ENCODE measurements at places on chromosomes 3 and 15.

GRCh38 chr3:134462331-134462941 lies 23.3 kb downstream of the ANAPC13 start:
- H3K4me1 ChIP-seq, result no peaks in the 10 kb centered on the region
- no peaks in the 10 kb centered on the region for H3K36me3 ChIP-seq
- H3K4me3 ChIP-seq, result no peak overlapping the region
- H3K27ac ChIP-seq, result no peak overlapping the region
- peaks cover 51% of the 10 kb centered on the region for H3K27me3 ChIP-seq
- DNase-seq, result no peak

DNA sequence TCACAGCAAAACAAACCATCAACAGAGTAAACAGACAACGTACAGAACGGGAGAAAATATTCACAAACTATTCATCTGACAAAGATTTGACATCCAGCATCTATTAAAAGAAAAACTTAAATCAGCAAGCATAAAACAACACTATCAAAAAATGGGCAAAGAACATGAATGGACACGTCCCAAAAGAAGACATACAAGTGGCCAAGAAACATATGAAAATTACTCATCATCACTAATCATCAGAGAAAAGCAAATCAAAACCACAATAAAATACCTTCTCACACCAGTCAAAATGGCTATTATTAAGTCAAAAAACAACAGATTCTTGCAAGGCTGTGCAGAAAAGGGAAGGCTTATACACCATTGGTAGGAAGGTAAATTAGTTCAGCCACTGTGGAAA lies 13.7 kb upstream of the SERPINI2 start:
- no peak for DNase-seq
- H3K27ac ChIP-seq, result no peak overlapping the region
- peaks cover 2% of the 10 kb centered on the region for H3K36me3 ChIP-seq
- no peaks in the 10 kb centered on the region for H3K4me1 ChIP-seq

DNA sequence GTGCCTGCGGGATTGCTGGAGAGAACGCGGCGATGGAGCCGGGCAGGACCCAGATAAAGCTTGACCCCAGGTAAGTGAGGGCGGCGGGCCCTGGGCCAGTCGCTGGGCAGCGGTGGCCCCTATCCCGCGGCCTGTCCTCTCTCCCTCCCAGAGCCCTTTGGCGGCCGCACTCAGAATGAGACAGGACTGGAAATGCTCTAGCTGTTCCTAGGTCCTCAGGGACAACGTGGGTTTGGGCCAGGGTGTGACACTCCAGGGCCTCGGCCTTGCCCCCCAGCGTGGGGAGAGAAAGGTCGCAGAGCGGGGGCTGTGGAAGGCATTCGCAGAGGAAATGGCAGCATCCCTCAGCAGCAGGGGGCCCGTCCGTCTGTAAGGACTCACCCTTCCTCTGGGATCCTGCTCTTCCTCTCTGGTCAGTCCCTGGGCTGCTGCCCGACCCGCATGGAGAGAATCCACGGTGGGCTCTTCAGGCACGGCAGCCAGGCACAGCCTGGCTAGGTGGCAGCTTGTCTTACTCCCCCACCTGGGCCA lies 412 bp downstream of the SLC51A start:
- H3K27ac ChIP-seq, result no peak overlapping the region
- peaks cover 11% of the 10 kb centered on the region for H3K4me1 ChIP-seq
- peaks cover 11% of the 10 kb centered on the region for H3K36me3 ChIP-seq
- no peak for DNase-seq

DNA sequence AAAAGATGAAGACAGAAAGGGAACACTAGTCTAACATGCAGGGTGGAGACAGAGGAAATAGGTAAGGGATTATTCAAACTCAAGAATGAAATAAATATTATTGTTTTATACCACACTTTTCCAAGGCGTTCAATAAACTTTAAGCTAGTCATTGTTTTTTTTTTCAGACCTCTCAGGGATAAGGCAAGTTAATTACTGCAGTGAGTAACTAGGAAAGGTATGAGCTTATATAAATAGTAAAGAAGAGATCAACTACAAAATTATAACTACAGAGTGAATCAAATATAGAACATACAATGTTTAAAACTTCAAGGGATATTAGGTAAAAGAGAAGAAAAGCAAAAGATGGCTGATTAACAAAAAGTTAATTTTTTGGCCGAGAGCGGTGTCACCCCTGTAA lies 31.5 kb upstream of the XXYLT1 start:
- no peak for DNase-seq
- H3K27ac ChIP-seq, result peak overlapping the region; percentile 79
- H3K36me3 ChIP-seq, result peaks cover 59% of the 10 kb centered on the region
- no peaks in the 10 kb centered on the region for H3K4me1 ChIP-seq
- H3K27me3 ChIP-seq, result no peaks in the 10 kb centered on the region
- no peak overlapping the region for H3K4me3 ChIP-seq

Measured in effector memory CD8-positive, alpha-beta T cell (primary cell).